Progenitor cell of endocrine pancreas (in vitro differentiated cells): ENCODE measurements at places on chromosomes 3 and 15. TPM values are rescaled to one million over a fixed set of nuclear protein-coding genes. Genes with fewer than 3 reads are reported as not detected.

DNA sequence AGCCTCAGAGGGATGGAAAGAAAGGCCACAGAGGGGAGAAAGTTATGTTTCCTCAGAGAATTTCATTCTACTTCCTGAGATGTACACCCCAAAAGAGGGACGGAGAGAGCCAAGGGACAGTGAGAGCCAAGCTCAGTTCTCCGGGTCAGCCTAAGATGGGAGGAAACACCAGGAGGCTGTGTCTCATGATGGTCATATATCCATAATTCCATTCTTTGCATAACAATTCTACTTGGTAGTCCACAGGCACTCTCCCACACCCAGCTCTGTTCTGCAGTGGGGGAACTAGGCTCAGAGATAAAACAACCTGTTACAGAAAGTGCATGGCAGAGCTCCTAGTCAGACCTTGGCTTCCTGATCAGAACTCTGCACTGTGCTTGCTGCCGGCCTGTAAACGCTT, 54.4 kb downstream of the WDR76 start:
- DNase-seq: no peak

GRCh38 chr3:188149587-188149986, 4.4 kb upstream of the LPP start:
- no peak for DNase-seq

- no peak for DNase-seq
Observed at GRCh38 chr3:79517766-79518413, 249.9 kb downstream of the ROBO1 start.

- DNase-seq: peak; percentile 75
Observed at GRCh38 chr15:32029862-32030781, at the start of gene CHRNA7. TSS of gene CHRNA7 (plus strand) at chr15:32030515. CDS start at chr15:32030595, 80 bp downstream.

DNA sequence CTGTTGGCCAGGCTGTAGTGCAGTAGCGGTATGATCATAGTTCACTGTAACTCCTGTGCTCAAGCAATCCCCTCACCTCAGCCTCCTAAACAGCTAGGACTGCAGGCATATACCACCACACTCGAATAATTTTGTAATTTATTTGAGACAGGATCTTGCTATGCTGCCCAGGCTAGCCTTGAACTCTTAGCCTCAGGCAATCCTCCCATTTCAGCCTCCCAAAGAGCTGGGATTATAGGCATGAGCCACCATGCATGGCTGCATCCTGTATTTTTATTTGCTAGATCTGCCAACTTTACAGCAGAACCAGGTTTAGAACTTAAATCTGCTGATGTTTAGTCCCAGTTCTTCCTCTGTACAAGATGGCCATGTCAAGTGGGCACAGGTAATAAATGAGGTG, 69.6 kb downstream of the ERC2 start:
- DNase-seq: no peak

DNA sequence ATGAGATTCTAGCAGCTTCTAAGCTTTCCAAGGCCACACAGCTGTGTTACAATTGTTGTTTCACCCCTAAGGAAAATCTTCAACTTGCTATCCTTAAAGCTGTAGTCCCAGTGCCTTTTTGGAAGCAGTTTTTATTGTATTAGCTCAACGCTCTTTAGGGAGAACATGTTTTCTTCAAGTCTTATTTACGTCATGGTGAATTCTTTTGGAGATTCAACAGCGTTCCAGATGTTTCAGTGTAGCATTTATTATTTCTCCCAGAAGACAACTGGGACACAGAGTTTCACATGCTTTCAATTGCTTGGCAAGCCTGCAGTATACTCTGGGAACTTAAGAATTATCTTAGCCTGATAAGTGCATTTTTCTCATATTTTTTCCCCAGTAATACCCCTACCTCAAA, 888.3 kb downstream of the PLOD2 start:
- no peak for DNase-seq

- DNase-seq: no peak
Observed at GRCh38 chr3:128994581-128995546, 988 bp upstream of the CFAP92 start.

DNA sequence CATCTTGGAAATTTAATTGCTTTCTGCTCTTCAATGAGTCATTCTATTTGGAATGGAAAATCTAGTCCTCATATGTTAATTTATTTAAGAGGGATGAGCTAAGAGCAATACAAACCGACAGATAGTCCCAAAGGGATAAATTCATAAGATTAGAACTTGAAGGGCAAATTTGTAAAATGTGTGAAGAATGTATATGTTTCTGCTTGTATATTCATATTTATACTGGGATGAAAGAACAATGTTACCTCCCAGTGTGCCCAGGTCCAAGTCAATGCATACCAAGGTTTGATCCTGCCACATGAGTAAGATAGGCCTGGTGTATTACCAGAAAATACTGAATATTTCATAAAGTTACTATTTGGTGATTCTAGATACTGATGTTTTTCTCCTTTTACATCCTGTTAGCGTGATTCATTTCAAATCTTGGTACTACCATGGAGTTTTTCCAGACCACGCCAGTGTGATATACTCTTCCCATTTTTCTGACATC, 255.6 kb upstream of the SEMA6D start:
- DNase-seq: no peak

GRCh38 chr15:24819680-24820079, 135.1 kb upstream of the SNRPN start:
- DNase-seq: no peak

GRCh38 chr3:72344236-72344635, 504.0 kb downstream of the SHQ1 start:
- no peak for DNase-seq

DNA sequence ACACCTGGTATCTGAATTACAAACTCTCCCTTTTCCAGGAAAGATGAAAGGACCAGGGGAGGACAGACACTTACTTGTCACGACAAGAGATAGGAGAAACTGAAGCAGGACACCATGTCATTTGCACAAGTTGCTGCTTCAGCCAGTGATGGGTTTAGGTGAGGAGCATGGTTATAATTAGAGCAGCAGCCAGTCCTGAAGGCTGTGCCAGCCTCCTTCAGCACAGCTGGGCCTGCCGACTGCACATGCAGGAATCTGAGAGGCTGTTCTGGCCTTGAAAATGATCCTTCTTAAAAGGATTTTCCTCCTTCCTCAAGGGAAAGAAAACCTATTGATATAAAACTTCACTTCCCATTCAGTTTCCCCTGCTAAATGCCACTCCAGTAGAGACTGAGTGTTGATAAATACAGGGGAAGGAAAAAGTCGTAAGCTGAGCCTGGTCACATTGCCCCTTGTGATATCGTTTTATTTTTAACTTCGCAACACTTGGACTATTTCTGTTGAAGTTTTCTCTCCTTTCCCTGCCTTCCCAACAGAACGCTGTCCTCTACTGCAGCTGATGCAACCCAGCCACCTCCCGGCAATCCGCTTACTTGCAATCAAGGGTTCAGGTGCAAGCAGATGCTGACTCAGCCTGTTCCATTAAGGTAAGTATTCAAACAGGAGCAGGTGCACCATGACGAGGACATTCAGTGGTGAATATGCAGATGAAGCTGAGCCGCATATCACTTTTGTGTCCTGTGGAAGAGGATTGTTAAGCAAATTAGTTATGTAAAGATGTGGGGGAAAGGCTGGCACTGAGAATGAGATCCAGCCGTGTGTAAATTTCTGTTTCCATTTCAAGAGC, at the start of gene FBXO40:
Gene FBXO40, plus strand, starts transcription at position 524 of the 847 bp plus-strand sequence. CDS start 27,197 bp downstream, outside the sequence.
- no peak for DNase-seq

GRCh38 chr3:182259579-182259978, 533.7 kb upstream of the ATP11B start:
- no peak for DNase-seq

- no peak for DNase-seq
Observed at GRCh38 chr15:60798821-60799220, 319.9 kb upstream of the ICE2 start.

GRCh38 chr3:192570821-192571791, 156.2 kb downstream of the FGF12 start:
- no peak for DNase-seq

- no peak for DNase-seq
Observed at GRCh38 chr3:150319900-150320299, 88.2 kb upstream of the TSC22D2 start.

DNA sequence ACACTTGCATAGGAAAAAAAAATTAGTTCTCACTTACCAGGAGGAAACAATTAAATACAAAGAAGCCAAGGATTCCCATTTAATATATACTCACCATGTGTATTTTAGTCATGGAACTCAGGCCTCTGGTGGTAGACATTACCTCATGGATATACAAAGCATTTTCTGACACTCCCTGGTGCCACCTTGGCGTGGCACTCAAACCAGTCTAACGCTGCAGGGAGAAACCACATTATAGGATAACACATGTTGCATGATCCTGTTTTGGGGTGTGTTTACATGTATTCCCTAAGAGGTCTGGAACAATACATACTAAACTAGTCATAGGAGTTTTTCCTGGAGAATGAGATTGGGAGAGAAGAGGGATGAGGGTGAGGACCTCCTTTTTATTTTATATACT, 5.9 kb upstream of the RTF1 start:
- no peak for DNase-seq

DNA sequence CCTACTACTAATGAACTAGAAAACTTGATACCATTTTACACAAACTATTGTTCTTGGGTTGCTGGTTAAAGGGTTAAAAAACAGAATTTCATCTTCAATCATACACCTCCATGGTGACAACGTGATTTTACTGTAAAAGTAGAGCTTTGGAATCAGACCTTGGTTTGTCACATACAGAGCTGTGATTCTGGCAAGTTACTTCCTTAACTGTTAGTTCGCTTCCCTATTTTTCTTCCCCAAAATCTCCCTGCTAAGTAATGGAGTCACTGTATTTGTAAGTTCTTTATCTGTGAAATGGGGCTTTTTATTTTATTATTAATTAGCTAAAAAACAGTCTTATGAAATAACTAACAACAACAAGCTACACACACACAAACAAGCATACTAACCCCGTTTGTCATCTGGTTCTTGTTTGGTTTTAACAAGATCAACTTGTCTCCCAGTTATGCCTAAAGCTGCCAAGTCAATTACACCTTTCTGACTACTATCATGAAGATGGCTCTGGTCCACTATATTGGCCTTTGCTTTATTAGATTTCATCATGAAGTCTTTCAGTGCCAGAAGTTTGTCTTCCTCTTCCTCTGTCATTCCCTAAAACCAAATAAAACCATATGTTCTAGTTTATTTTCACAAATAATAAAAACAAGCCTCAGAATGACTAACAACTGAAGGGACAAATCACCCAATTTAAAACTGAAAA, 38.6 kb downstream of the PIK3R4 start:
- no peak for DNase-seq

DNA sequence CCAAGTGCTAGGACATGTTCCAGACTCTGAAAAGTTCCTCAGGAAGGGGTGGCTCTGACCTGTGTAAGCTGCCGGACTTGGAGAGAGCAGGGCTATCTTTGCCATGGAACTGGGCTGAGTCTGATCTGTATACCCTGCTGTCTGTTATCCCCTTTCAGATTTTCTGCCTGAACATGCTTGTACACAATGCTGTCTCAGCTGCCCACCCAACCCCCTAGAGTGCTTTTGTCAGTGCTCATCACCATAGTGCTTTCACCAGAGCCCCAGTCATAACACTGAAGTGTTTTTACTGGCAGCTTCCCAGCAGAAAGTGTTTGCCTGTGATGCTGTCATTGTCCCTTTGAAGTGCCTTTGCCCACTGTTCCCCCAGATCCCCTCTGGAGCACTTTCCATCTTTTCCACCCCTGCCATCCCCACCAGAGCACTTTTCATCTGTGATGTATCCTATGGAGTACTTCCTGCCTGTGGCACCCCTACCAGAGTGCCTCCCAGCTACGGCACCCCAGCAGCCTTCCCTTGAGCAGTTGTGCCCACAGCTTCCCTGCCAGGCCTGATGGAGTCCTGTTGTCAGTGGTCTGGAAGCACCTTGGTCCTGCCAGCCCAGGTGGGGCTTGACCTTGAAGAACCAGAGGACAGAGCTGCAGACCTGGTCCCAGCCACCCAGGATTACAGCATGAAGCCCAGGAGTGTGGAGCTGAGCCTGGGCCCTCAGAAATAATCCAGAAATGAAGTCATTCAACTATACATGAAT, 397.7 kb downstream of the DIPK2A start:
- DNase-seq: no peak

GRCh38 chr3:136385457-136385856, 135.3 kb downstream of the PCCB start:
- DNase-seq: no peak

- DNase-seq: no peak
Observed at GRCh38 chr3:71088019-71088708, 495.4 kb downstream of the FOXP1 start.

DNA sequence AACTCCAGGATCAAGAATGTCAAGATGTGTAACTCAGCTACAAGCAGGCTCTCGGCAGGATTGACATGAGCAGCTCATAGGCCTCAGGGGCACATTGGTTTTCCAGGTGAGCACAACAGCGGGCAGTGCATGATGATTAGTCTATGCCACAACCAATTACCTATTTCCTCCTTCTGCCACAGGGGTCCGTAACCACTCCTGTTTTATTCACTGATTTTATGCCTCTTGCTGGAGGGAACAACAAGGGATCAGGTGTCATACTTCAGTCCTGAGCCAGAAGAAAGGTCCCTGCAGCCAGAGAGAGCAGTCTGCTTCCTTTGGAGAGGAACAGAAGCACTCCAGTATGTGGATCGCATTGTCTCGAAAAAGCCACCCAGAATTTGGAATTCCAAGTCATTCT, 35.1 kb upstream of the PTPRG start:
- DNase-seq: no peak

- DNase-seq: no peak
Observed at GRCh38 chr3:72247126-72247525, 462.2 kb upstream of the PROK2 start.

Gene INSYN1
- 3.7 and 4.5 TPM in 2 replicates for total RNA-seq

Gene ADGRG7
- 1.3 and 1.4 TPM in 2 replicates for total RNA-seq

Gene C3orf22
- total RNA-seq: 0.26 and 0.44 TPM in 2 replicates

Gene PPP1R14D
- total RNA-seq: 0.81 and 1.5 TPM in 2 replicates

Gene DPPA2
- total RNA-seq: 0.58 and 0.69 TPM in 2 replicates

Gene ARNT2
- 37.3 and 38.9 TPM in 2 replicates for total RNA-seq

Gene SPSB4
- 9.5 and 12.7 TPM in 2 replicates for total RNA-seq

Gene NR2E3
- 0.47 TPM in 1 of 2 replicates, not detected in the other for total RNA-seq

Gene LYZL4
- total RNA-seq: not detected in 2 replicates

Gene AGTR1
- total RNA-seq: 7.7 and 8.2 TPM in 2 replicates

Gene TUSC7
- total RNA-seq: not detected in 2 replicates

Gene LXN
- 12.3 and 13.3 TPM in 2 replicates for total RNA-seq
